Left ventricle myocardium inferior (tissue), 1 donor: ENCODE measurements at places on chromosomes 11 and 22. TPM values are rescaled to one million over a fixed set of nuclear protein-coding genes. Genes with fewer than 3 reads are reported as not detected.

CRYBA4 gene
- not detected for total RNA-seq

CASTOR1 gene
- total RNA-seq: 6.5 TPM

- DNase-seq: no peak
These were observed 19.1 kb downstream of the CCDC83 start for GRCh38 chr11:85874265-85874664.

GRCh38 chr11:65356394-65356972 is 1.9 kb downstream of the TIGD3 start:
- DNase-seq: peak; percentile 41

DNA sequence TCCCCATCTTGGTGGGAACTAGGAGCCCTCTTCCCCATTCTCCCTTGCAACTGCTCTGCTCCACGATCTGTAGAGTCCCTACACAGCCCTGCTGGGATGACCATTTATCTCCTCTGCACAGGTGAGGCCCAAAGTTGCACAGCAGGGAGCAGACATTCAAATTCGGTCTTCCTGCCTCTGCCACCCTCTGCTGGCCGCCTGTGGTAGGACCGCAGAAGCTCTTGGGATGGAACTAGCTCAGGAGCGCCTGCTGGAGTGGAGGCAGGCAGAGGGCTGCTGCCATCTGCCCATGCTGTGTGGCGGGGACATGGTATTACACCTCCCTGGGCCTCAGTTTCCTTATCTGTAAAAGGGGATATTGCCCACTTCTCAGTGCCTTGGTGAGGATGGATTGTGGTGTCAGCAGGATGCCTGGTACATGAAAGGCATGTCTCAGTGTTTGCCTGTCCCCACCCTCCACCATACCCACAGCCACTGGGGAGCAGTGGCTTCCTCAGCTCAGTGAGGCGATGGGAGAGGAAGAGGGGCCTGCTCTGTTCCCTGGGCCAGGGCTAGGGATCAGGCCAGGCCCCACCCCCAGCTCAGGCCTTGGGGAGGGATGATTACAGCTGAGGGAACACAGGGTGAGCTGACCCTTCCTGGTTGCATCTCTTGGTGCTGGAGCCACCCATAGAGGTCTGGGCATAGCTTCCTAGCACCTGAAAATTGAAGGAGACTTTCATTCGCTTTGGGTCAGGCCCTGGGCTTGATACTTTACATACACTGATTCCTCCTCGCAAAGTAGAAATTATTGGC is 11.3 kb upstream of the OMP start:
- DNase-seq: peak; percentile 81

LAMTOR1 gene
- total RNA-seq: 82.0 TPM

DNA sequence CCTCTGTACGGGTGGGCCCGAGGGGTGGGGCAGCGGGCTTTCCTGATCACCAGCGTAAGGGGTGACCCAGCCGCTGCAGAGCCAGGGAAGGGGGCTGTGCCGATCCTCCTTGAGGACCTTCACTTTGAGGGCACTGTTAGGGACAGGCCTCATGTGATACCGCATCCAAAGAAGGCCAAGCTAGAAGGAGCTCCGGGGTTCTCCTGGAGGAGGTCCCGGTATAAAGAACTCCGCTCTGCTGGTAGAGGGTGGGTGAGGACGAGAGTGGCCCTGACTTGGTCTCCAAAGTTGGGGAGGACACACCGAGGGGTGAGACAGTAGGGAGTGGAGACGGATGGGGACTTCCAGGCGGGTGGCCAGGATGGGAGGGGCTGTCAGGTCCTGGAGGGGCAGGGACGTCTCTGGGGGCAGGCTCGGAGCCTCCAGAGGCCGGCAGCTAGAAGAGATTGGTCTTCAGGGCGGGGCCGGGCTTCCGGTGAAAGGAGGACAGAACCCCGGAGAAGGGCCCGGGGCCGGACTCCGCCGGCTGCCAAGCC is 4.6 kb downstream of the PHOX2A start:
- DNase-seq: peak; percentile 71

TEX12 gene
- total RNA-seq: 0.22 TPM

- no peak for DNase-seq
These were observed 150.8 kb upstream of the NTM start for GRCh38 chr11:131219646-131220045.

DNA sequence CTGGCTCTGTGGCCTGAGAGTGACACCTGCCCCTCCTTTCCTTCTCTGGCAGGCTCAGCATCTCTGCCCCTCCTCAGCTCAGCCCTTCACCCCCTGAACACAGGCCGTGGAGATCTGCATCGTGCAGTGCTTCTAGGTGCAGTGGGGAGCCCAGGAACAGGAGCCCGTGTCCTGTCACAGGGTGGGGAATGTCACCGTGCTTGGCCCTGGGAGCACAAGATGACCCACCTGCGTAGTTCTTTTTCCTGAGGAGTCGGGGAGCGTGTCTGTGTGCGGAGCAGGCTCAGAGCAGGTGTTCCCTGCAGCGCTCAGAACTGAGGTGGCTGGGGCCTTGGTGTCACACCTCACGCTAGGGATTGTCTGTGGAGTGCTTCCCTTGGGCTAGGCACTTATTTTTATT is 10.6 kb downstream of the TBC1D22A start:
- DNase-seq: no peak

DNA sequence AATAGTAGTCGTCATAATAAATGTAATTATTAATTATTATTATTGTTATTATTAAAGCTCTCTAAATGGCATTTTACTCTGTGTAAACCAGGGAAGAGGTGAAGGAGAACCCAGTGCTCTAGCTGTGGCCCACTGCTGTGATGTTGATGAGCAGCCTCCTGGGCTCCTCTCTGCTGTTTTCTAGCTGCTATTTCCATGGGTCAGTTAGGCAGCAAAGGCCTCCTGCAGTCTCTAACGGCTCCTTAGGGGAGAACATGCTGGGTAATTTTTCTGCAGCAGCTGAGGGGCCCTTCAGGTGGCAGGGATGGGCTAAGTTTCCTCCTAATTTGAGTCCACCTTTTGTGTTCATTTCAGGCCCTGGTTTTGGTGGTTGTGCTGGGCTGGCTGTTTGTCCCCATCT is 24.6 kb downstream of the SLC5A1 start:
- DNase-seq: no peak
